ENCODE measurements at places on chromosomes 6 and 20.

GRCh38 chr6:14547284-14547998 is 429.9 kb downstream of the CD83 start:
- no peak for DNase-seq

GRCh38 chr6:144346719-144347447 is 61.7 kb downstream of the UTRN start:
- DNase-seq: no peak

DNA sequence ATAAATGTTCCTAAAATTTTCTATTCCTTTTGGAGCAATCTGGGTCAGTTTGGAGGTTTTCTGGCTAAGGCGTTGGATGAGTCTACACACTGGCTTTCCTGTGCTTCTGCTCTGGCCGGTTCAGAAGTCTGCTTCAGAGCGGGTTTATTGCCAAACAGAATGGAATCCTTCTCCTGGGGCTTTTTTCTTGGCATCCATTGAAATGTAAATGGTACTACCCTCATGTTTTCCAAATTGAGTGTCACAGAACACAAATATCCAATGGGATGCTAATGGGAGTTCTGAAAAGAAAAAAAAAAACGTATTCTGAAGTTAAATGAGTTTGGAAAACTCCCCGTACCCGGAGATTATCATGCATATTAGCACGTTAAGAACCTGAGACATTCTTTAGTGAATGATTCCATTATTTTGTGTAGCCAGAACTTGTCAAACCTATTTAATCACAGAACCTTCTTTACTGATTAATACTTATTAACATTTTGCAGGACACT is 930.3 kb downstream of the QKI start:
- DNase-seq: no peak

DNA sequence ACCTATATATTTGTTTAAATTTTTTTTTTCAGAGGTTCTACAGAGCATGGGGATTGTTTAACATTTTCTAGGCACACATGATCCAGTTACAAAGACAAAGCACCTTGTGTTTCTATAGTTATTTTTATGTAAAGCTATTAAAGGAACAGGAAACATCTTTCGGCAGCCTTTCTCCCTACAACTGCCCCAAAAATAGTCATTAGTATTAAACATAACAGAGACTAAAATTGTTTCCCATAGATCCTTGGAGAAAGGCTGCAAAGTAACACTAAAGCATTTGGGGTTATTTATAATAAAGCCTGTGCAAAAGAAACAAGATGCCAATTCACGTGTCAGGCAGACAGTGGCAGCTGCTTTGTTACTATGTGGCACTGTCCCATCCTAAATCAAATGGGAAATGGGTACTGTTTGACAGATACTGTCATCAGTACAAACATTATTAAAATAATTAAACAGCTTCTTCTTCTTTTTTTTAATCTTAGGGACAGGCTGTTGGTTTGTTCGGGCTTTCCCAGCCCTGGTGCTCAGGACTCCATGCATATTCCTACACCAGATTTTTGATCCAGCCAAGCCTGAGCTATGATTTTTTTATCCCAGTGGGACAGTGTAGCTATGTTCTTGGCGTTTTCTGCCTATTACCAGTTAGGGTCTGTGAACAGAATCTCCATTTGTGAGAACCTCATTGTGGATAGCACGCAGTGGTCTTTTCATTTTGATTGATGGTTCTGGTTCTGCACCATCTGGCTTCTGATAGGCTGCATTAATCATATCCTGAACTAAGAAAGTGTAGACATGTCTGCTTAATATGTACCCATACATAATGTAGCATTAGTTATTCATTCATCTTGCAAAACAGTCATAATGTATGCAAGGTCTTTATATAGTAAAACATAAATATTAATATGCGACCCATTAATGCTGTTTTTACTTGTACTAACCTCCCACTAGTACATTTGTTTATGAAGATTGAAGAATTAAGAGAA is 460.4 kb upstream of the SOX4 start:
- no peak for DNase-seq

- no peak for DNase-seq
These were observed 1.2 kb upstream of the WRNIP1 start for GRCh38 chr6:2763876-2764540.

DNA sequence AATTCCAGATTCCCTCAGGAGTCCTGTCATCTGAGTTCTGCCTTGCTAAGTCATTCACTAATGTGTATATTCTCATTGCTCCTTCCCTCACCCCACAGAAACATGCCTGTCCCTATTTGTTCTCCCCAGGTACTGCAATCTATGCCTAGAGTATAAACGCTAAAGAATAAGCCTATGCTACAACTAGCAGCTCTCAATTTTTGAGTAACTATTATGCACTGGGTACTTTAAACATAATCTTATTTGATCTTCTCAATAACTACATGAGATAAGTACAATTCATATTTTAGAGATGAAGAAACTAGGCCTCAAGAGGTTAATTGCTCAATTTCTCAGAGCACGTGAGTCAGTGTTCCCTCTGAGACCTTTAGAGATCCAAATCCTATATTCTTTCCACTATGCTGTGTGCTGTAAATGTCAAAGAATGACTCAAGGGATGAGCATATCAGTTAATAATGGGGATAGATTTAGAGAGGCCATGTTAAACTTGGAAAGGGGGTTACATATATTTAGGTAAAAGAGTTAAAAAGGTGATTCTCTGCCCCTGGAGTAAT is 423.8 kb upstream of the ADGRB3 start:
- no peak for DNase-seq

- DNase-seq: no peak
These were observed 234.5 kb upstream of the MAN1A1 start for GRCh38 chr6:119584088-119584487.

GRCh38 chr20:59697068-59697467 is 92.7 kb downstream of the PHACTR3 start:
- no peak for DNase-seq

- DNase-seq: no peak
These were observed 75.7 kb upstream of the PTCHD4 start for GRCh38 chr6:48186746-48187145.

DNA sequence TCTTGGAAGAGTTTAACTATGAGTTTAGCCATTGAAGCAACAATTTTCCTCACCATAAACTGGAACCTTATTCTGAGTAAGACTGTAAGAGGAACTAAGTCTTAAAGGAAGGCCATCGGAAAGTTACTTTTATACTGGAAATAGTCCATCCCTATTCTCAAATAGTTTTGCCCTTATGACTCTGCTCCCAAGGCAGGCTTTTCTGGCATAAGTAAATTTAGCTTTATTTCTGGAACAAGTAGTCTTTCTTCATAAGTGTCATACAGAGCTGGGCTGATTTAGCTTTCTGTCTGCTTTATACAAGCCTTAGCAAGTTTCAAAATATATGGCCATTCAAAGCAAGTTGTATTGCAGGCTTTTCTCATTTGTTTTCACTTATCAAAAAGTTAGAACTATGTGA is 328.1 kb downstream of the HACE1 start:
- DNase-seq: no peak

GRCh38 chr6:98672681-98673475 is 161.5 kb upstream of the POU3F2 start:
- no peak for DNase-seq

DNA sequence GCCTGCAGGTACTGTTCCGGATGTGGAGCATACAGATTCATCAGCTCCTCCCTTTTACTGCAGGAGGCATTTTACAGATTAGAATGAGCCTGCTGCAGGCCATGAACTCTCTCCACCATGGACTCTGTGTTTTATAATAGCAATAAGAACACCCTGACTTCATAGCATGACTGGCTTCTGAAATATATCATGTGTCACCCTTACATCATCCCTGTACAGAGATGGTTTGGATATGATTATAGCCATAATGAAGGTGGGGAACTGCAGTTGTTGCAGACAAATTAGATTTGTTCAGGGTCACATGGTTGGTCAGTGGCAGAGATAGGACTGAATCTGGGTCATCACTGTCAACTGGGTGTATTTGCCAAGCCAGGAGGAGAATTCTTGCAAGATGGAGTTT is 100.7 kb downstream of the FOXO3 start:
- no peak for DNase-seq

DNA sequence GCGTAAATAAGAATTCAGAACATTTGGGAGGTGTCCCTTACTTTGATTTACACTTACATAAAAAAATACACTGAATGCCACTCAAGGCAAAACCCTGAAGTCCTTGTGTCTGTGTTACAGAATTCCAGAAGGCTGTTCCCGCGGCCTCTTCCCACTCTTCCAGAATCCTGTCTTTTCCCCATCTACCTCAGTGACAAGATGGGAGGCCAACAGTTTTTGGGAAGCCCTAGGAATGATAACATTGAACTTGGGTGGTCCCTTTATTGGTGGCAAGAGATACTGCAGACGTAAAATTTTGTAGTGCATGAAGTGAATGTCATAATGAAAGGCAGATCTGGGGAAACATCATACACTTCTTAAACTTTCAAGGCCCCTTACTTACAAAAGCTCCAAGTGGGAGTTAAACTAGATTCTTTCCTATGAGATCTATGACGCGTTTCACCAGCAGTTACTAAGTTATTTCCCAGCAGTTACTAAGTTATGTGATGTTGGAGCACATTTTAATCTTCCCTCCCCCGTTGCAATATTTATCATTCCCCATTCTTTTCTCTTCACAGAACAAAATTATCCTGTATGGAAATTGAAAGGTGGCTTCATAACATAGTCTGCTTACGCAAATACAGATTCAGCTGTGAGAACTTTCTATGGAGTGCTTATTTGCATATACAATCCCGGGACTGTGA is 79.5 kb downstream of the BCAS1 start:
- no peak for DNase-seq

DNA sequence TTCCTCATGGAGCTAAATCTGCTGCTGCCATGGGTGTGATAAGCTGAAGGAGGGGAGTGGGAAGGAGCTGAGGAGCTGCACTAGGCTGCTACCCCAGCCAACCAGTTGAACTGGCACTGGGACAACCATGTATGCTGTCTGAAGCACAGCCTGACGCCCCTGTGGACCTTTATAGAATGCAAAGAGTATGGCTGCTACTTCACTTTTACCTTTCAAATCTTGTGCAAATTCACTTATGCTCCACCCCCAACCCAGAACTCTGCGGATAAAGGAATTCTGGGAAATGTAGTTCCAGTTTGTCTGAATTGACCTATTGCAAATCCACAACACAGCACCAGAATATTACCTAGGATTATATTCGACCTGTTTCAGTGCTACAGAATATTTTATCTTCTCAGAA is 217.4 kb upstream of the SLC35B3 start:
- DNase-seq: no peak

- no peak for DNase-seq
These were observed 12.4 kb downstream of the MTHFD1L start for GRCh38 chr6:150877928-150878327.

GRCh38 chr6:77653816-77654215 is 977 bp downstream of the MEI4 start:
- no peak for DNase-seq

DNA sequence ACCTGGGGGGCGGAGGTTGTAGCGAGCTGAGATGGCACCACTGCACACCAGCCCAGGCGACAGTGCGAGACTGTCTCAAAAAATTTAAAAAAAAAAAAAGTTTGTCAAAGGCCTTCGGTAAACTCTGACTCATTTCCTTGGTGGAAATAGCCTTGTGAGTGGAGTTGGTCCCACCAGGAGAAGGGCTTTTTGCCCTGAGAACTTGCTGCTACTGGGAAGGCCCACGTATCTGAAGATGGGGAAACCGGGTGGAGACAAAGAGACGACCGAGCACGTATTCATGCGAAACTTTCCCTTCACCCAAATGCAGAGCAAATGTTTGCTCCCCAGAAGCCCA is 51.7 kb downstream of the SLC22A23 start:
- no peak for DNase-seq

GRCh38 chr20:48709744-48710143 is 118.1 kb downstream of the PREX1 start:
- no peak for DNase-seq

DNA sequence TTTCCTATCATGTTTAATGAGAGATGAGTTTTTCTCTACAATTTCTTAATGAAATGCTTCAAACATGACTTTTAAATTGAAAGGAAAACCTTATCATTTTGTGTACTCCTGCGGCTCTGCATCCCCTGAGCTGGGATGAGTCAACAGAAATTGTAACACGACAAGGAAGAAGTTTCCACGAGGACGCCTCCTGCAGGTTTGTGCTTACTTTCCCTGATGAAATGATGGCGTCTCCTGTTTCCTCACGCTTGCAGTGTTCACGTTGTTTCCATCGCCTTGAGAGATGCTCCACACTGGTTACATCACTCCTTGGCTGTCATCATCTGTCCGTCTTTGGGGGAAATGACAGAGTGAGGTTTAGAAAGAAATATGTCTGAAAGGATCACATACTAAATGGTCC is 233.7 kb upstream of the ZFP64 start:
- no peak for DNase-seq

Measured in stimulated activated CD8-positive, alpha-beta memory T cell treated with anti-CD3 and anti-CD28 coated beads, Interleukin-4, amount 100 ng/mL, for 24 hours (primary cell).